ENCODE measurements at places on chromosomes 2 and 18.

GRCh38 chr2:37829616-37830395, 95.3 kb upstream of the RMDN2 start:
- no peak for DNase-seq

DNA sequence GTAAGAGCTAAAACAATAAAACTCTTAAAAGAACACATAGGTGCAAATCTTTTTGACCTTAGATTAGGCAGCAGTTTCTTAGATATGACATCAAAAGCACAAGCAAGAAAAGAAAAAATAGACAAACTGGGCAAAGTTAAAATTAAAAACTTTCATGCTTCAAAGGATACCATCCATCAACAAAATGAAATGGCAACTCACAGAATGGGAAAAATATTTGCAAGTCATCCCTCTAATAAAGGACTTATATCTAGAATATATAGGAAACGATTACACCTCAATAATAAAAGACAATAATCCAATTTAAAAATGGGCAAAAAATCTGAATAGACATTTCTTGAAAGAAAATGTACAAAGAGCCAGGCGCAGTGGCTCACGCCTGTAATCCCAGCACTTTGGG, 29.5 kb upstream of the ALMS1 start:
- no peak for DNase-seq

GRCh38 chr2:10236571-10237391, 65.9 kb upstream of the HPCAL1 start:
- no peak for DNase-seq

- no peak for DNase-seq
Observed at GRCh38 chr18:66548747-66549146, 55.1 kb downstream of the CDH19 start.

DNA sequence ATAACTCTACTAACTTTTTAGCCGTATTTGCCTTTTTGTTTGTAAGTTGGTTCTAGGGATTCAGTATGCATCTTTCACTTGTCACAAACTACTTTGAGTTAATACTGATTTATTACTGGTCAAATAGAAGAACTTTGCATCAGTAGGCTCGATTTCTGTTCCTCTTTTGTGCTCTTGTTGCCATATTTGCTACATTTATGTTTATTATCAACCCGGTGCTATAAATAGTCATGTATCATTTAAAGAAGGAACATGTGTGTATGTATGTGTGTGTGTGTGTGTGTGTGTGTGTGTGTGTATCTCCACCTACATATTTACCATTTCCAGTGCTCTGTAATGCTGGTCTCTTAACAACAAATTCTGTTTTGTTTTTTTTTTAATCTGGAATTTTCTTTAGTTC, 79.6 kb upstream of the B3GNT7 start:
- DNase-seq: no peak
